ENCODE measurements at places on chromosomes 6 and 20. TPM values are rescaled to one million over a fixed set of nuclear protein-coding genes. Genes with fewer than 3 reads are reported as not detected.

DNA sequence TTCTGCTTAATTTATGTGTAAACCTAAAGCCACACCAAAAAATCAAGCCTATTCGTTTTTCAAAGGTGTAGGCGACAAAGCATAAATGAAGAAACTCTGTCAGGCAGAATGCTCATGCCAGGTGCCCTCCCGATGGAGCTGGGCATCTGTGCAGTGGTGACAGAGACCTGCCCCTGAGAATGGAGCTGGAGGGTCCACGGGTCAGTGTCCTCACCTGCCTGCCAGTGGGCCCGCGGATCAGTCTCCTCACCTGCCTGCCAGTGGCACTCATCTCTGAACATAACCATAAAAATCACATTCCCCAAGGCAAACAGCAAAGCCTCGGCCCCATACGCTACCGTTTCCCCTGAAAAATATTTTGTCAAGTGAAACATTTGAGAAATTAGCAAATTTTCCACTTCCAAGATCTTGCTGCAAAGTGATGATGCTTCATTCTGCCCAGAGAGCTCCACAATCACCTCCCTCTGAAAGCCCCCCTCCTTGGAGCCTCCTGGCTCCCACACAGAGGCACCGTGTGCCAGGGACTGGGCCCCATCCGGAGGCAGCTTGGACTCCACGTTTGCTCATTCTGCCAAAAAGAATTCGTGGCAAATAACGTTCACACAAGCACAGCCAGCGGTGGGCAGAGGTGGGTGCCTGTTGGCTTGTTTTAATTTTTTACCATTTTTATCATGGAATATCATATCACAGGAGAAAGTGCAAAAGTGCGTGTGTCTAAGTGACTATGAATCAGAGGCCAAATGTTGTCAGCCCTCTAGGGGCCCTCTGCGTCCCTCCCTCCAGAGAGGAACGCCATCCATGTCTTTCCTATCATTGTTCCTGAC lies 88.8 kb downstream of the YTHDF1 start:
- DNase-seq: peak; percentile 26
- H3K4me1 ChIP-seq: no peaks in the 10 kb centered on the region
- H3K27ac ChIP-seq: no peak overlapping the region
- no peaks in the 10 kb centered on the region for H3K27me3 ChIP-seq

DNA sequence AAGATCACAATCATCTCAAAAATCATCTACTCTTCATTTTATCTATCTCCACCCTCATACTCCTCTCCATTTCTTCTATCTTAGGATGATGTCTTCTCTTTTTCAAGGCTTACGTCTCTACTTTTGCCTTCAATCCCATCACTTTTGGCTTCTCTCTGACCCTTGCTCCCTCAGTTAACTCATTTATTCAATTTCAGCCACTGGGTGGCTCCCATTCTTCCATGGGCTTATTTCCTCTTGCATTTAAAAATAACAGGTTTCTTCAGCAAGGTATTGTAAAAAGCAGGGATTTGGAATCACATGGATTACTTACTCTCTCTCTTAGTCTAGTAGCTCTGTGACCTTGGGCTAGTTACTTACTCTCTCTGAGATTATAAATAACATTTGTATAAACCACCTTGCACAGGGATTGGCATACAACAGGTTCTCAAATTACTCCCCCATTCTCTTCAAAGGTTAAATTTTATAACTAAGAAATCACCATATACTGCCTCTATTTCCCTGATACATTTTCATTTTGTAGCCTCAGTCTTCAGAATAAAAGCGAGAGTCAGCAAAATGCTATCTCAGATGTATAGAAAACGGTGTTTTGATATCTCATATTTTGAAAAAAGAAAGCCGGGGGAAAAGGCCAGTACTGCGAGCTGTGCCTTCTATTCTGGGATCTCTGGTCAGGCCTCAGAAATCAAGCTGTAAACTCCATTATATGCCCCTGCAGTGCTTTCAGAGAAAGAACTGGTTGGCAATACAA lies 5.5 kb downstream of the ZSCAN12 start:
- no peak overlapping the region for H3K4me3 ChIP-seq
- no peaks in the 10 kb centered on the region for H3K27me3 ChIP-seq

DNA sequence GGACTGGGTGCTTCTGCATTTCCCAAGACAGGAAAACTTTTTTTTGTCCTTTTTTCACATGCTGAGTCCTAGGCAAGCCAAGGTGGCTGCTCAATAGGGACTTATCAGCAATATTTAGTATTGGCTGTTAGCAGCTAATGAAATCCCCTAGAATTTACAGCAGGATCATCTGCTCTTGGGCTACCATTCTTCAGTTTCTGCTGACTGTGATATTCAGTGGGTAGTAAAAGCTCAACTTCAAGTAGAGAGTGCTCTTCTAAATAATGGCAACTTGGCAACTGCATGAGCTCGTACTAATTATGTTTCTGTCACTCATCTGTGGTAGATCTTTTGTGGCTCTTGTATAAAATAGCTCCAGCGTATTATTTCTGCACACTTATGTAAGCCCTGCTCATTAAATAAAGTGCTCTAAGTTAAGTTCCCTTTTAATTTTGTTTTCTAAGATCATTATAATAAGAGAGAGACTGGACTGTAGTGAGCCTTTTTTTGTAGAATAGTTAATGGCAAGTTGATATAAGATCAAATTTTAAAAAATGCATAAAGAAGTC lies 110.3 kb downstream of the SLC35F1 start:
- DNase-seq: no peak
- no peaks in the 10 kb centered on the region for H3K27me3 ChIP-seq
- H3K4me1 ChIP-seq: no peaks in the 10 kb centered on the region
- no peak overlapping the region for H3K27ac ChIP-seq

The ERVFRD-1 gene
- total RNA-seq: 0.12 TPM

The STMND1 gene
- not detected for total RNA-seq

The FOXC1 gene
- total RNA-seq: 134 TPM

The MLN gene
- total RNA-seq: not detected

The LTB gene
- 1.4 TPM for total RNA-seq

The GSTA1 gene
- total RNA-seq: not detected

Measured in aorta (tissue), 5 donors.